ENCODE measurements at places on chromosomes 7 and 10. TPM values are rescaled to one million over a fixed set of nuclear protein-coding genes. Genes with fewer than 3 reads are reported as not detected.

DNA sequence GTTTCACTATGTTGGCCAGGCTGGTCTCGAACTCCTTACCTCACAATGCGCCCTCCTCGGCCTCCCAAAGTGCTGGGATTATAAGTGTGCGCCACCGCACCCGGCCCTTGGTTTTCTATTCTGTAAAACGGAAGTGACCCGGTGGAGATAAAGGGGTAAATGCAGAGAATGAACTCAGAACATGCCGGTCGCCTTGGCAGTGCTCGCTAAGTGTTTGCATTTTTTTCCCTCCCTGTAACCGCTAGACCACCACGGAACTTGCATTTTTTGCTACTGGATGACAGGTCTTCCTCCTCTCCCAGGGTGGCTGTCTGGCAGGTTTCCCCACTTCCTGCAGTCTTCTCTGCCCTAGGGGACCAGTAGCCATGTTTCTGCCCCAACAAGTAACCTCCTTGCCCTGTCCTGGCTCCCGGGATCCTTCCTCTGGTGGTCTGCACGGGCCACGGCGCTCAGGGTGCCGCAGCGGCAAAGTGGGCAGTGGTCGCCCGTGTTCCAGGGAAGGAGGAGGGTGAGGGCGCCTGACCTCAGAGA is 18.8 kb upstream of the GNA12 start:
- DNase-seq: no peak

DNA sequence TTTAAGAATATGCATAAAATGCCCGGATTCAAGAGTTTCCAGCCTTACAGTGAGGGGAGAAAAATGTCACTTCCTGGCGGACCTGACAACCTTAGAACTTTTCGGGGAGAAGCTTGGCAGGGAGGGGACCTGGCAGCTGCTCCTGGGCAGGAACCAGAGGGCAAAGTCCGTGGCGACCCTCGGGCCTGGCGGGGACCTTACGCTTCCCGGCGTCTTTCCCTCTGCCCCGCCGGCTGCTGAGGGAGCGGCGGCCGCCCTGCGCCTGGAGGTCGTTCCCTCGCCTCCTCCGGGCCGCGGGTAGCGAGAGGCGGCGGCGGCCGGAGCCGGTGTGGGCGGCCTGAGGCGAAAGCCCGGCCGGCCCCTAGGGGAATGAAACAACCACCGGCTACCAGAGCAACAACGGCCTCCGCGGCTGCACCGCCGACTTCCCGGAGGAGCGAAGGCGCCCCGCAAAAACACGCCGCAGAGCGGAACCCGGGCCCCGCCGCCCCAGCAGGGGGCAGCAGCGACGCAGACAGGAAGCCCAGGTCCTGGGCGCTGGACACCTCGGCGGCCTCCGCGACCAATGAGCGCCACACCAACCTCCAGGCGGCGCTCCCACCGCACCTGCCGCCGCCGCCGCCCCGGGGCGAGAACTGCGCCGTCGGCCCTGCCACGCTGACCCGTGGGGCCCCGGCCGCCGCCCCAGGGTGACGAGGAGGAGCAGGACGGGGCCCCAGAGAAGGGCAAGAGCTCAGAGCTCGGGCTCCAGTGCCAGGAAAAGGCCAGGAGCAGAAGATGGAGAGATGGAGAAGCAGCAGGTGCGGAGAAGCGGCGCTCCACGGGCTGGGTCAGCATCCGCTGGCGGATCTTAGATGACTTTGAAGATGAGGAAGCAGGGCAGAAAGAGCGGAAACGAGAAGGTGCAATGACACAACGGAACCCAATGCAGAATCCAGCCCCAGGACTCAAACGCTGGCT is 10.5 kb upstream of the ACSM6 start:
- DNase-seq: peak; percentile 87

DNA sequence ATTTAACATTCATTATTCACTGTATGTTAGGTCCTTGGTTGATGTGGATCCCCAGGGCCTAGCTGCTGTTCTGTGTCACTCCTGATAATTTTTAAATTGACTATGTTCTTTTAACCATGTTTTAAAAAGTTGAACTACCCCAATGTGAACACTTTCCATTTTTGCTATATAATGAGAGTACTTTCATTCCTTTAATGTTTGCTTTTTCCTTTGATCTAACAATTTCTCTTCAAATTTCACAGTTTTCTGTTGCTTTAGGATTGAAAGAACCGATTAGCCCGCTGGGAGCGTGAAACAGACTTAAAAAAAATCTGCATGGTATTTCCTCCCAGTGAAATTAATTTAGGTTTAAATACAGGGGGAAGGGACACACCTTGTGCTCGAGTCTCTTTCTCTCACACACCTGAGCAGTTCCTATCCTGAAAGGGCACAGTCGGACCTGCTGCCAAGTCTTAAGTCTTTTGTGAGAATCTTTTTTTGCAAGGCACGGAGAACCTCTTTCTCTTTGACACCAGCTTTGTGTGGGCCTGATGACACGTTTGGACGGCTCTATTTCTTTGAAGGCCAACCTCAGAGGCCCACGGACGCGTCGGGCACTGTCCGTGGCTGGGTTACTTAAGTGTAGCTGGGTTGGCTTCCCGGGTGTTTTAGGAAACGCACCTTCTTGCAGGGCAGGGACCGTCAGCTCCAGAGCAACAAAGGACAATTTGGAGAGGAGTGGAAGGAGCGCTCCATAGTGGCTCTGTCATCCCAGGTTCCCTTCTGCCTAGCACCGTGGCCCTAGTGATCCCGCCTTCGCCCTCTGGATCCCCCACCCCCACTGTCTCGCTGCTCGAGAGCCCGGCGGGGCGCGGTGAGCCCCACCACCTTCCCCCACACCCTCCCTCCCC is 1.0 kb upstream of the CHN2 start:
- DNase-seq: no peak

GRCh38 chr10:97079448-97079847 is 106.3 kb downstream of the SLIT1 start:
- DNase-seq: no peak

DNA sequence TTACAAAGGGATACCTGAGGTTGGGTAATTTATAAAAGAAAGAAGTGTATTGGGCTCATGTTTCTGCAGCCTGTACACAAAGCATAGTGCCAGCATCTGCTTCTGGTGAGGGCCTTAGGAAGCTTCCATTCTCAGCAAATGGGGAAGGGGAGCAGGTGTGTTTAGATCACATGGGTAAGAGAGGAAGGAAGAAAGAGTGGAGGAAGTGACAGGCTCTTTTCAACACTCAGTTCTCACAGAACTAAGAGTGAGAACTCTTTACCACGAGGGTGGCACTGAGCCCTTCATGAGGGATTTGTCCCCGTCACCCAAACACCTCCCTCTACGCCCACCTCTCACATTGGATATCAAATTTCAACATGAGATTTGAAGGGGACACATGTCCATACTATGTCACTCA is 506 bp upstream of the FAM170B start:
- no peak for DNase-seq

- no peak for DNase-seq
Measured at GRCh38 chr7:1257221-1257620, 24.5 kb downstream of the UNCX start.

- DNase-seq: no peak
Measured at GRCh38 chr10:60781661-60782060, 3.4 kb downstream of the CDK1 start.

- no peak for DNase-seq
Measured at GRCh38 chr10:131652438-131653139, 248.2 kb upstream of the PPP2R2D start.

DNA sequence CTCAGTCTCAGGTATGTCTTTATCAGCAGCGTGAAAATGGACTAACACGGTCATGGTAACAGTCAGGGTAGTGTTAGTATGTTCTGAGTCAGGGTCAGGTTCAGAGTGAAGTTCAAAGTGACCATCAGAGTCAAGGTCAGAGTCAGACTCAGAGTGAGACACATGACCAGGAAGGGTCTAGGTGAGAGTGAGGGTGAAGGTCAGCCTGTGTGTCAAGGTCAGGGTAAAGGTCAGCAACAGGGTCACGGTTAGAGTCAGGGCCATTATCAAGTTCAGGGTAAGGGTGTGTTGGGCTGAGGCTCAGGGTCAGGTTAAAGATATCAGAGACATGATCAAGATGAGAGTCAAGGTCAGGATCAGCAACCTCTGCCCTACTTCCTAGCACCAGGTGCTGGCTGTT is 4.0 kb downstream of the MRPS24 start:
- DNase-seq: no peak

DNA sequence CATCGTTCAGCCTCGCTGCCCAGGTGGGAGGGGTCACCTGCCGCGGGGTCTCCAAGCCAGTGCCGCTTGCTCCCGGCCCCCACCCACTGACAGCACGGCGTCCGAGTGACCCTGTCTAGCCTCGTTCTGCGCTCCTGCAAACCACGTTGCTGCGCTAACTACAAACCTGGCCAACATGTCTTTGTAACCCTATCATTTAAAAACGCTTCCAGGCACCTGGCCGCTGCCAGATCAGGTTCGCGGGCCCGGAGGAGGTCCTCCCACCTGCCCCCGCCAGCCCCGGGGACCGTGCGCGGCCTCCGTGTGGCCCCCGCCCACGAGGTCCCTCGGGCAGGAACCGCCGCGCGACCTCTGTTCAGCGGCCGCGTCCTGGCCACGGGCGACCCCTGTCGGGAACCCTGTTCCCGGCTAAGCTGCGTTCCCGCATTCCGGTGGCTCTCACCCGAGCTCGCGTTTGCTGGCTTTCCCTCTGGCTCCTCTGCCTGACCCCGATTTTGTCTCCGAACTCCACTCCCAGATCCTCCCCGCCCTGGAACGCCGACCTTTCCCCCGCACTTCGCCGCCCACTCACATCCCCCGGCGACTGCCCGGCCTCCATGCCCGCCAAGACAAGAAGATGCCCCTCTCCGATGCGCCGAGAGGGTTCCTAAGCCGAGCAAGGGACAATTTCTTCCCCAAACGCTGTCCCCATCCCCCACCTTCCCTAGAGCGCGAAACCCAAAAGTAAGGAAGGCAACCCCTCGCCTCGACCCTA is 2.4 kb downstream of the SFMBT2 start:
- DNase-seq: peak; percentile 68

DNA sequence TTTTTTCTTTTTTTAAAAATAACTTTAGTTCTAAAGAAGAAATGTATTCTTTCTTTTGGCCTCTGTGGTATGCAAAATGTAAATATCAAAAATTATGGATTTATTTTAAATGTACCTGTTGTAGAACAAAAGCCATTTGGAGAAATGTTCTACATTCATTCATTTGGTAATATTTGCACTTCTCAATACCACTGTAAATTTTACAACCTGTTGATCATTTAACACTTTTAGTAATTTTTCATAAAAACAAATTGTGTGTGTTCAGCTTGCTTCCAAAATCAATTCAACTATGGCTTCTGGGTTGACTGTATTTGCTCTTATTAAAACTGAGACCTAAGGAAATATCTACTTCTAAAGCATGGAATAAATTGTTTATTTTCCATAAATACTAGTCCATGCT is 2.3 kb upstream of the IGF2BP3 start:
- no peak for DNase-seq

DNA sequence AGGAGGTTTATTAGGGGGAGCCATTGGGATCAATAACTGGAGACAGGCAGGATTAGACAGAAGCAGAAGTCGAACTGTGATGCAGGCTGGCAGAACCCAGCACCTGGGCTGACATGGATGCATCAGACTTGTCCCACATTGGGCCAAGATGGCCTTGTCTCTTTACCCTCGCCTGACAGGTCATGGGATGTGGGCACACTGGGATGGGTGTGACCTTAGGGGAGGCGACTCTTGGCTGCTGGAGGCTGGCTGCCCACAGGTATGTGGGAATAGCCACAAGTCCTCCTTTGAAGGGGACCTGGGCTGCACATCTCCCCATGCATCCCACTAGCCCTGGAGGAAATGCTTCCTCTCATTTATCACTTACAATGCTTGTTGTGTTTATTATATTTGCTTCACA is 17.3 kb downstream of the NFE2L3 start:
- no peak for DNase-seq

- DNase-seq: no peak
Measured at GRCh38 chr7:72153132-72153512, 259.0 kb downstream of the CALN1 start.

DNA sequence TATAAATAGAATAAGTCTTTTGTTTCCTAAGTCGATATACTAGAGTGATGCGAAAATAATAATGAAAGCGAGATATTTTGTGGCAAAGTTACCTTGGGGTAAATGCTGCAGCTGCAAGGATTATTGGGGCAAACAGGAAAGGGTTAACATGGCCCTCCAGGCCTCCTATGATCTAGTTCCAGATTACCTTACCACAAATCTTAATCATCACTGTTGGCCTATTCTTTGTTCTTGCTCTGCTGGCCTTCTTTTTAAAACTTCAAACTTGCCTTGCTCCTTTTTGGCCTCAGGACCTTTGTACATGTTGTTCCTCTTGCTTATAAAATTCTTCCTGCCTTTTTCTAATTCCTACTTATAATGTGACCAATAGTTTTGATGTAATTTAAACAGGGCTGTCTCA is 81.5 kb downstream of the SEMA3C start:
- DNase-seq: no peak

DNA sequence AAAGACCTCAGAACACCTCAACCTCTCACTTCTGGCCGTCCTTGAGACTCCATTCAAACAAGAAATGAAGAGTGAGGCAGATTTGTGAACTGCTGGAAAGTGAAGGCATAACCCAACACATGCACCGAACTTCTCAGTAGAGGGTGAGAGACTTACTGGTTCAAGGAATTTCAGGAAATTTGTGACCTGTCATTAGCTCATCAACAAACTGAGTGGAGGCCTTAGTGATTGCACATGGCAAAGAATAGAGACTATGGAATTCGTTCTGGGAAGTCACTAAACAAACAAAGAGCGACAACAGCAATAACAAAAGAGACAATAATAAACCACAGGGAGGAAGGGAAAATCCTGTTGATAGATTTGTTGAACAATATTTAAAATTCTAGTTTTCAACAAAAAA is 125.0 kb upstream of the AKR1E2 start:
- DNase-seq: no peak

GRCh38 chr7:88458279-88458678 is 151.6 kb upstream of the STEAP4 start:
- no peak for DNase-seq

GRCh38 chr7:158761945-158762344 is 57.3 kb upstream of the NCAPG2 start:
- DNase-seq: no peak

GRCh38 chr10:111524134-111524533 is 447.3 kb downstream of the ADRA2A start:
- DNase-seq: no peak

GRCh38 chr10:24278176-24278889 is 69.4 kb downstream of the KIAA1217 start:
- no peak for DNase-seq

Gene IGF2BP3
- polyA plus RNA-seq: 30.1 TPM

Gene FGFBP3
- polyA plus RNA-seq: 3.2 TPM

Gene FKBP6
- not detected for polyA plus RNA-seq

Gene IFT22
- polyA plus RNA-seq: 49.9 TPM

Gene SUFU
- polyA plus RNA-seq: 4.6 TPM

Gene NIPSNAP2
- 48.2 TPM for polyA plus RNA-seq

Gene SLC39A12
- polyA plus RNA-seq: not detected

Gene DLX6
- not detected for polyA plus RNA-seq

Gene WEE2
- polyA plus RNA-seq: not detected

Gene CPSF4
- 39.1 TPM for polyA plus RNA-seq

Gene XRCC2
- polyA plus RNA-seq: 14.3 TPM

Gene CYP2C19
- not detected for polyA plus RNA-seq

Gene NUDT1
- polyA plus RNA-seq: 92.3 TPM

Gene DUSP5
- polyA plus RNA-seq: 49.3 TPM

Gene NKX1-2
- polyA plus RNA-seq: 0.08 TPM

Gene GNAT3
- polyA plus RNA-seq: not detected

Gene TMEM184A
- polyA plus RNA-seq: 14.3 TPM

Gene CACNB2
- not detected for polyA plus RNA-seq
